Motor neuron (in vitro differentiated cells): ENCODE measurements at places on chromosomes 16 and 17. TPM values are rescaled to one million over a fixed set of nuclear protein-coding genes. Genes with fewer than 3 reads are reported as not detected.

Gene WNT9B
- 0.14 and 0.29 TPM in 2 replicates for total RNA-seq

DNA sequence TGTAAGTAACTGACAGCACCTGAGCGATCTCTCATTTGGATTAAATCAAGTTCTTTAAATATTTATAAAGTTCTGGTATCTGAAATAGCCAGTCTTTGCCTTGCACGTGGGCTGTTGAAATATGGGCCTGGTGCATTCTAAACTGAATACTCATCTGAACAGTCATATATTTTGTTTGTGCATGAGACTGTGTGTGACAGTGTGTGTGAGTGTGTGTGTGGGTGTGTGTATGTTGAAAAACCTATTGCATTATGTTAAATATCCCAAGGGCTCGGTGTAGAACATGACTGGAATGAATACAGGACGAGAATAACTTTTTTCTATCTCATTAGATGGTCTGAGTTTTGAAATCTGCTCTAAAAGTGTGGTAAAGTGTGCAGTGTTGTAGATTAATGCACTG lies 82.4 kb upstream of the TOX3 start:
- ATAC-seq = peak; percentile 32

Gene TEX19
- 0.36 and 0.85 TPM in 2 replicates for total RNA-seq

- no peak for ATAC-seq
Measured at GRCh38 chr16:24497440-24497839, 41.9 kb upstream of the RBBP6 start.

DNA sequence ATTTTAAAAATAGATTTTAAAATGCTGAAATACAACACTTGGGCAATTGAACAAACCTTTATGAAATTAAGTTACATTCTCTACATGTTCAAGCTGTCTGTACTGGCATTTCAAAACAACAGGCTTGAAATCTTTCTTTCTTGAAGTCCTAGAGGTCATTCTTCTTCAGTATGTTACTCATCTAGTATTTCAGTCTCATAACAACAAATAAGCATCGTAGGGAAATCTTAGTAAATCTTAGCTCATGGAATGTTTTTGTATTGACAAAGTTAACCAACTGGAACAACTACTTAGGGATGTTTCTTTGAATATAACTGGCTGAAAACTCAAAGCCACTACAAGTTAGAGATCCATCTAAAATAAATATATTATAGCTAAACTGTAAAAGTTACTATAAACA lies 96.6 kb downstream of the KIF2B start:
- no peak for ATAC-seq

DNA sequence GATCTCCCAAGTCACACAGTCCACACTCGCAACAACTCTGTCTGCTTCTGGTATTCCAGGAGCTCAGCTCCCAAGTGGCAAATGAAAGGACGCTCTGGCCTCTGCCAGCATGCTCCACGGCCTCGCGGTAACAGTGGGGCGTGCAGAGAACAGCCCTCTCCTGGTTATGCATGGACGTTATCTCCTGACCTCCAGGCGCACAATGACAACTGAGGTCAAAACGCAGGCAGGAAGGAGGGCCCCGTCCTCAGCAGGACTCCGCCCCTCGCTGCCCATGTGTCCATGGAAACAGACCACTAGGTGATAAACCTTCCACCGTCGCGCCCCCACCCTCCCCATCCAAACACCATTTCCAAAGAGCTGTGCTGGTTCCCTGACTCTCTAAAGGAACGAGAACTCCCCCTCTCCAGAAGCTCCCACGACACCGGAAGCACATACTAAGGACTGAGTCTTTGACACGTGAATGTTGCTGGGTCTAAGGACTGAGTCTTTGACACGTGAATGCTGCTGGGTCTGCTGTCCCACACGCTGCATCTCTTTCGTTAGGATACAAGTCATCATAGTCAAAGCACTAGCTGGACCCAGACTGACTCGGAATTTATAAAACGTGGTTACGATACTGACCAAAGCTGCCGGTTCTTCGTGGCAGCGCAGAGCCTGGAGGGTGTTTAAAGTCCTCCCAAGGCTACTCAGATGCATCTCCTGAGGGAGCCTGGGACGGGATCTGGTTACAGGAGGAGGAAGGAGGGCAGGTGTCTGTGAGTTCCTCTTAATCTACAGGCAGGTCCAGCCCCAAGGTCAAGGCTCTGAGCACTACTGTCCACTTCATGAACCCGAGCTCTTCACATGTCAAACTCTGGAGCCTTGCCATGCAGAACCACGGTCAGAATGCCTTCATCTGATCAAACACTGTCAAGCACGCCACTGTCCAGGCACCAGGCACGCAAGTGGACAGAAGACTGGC lies 43.9 kb downstream of the KLHDC4 start:
- no peak for ATAC-seq

- ATAC-seq = no peak
Measured at GRCh38 chr17:40059729-40060475, 2.9 kb upstream of the THRA start.

GRCh38 chr16:57358086-57358420 lies 530 bp upstream of the CCL22 start:
- no peak for ATAC-seq

- no peak for ATAC-seq
Measured at GRCh38 chr17:41739661-41740352, 5.4 kb upstream of the HAP1 start.

- ATAC-seq = peak; percentile 1
Measured at GRCh38 chr17:78358538-78359320, 1.1 kb downstream of the SOCS3 start.

GRCh38 chr17:28405632-28406472 lies at the start of gene SLC46A1:
Gene SLC46A1, minus strand, starts transcription at chr17:28406212. Its CDS starts 98 bp downstream, at chr17:28406114.
- ATAC-seq = peak; percentile 89

DNA sequence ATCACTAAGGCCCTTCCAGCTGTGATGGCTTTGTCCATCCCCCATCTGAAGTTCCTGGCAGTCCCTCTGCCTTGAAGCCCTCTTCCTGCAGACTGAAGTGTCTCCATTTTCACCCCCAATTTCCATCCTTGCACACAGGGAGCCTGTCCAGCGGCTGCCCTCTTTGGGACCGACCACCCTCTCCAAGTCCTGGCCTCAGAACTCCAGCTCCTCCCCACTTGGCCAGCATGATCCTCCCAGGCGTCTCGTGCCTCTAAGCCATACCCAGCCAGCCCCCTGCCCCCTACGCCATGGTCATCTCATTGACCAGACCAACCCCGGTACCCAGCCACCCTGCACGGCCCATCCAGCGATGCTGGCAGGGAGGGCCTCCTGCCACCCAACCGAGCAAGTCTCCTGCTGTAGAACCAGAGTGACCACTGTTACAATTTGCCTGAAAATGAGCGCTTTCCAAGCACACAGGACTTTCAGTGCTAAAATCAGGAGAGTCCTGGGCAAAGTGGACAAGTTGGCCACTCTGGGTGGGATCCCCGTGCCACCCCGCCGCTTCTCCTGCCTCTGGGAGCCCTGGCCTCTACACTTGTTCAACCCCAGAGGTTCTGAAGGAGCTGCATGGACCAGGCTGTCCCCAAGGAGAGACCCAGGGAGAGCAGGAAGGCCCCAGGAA lies 362.0 kb downstream of the SEC14L1 start:
- ATAC-seq = no peak

DNA sequence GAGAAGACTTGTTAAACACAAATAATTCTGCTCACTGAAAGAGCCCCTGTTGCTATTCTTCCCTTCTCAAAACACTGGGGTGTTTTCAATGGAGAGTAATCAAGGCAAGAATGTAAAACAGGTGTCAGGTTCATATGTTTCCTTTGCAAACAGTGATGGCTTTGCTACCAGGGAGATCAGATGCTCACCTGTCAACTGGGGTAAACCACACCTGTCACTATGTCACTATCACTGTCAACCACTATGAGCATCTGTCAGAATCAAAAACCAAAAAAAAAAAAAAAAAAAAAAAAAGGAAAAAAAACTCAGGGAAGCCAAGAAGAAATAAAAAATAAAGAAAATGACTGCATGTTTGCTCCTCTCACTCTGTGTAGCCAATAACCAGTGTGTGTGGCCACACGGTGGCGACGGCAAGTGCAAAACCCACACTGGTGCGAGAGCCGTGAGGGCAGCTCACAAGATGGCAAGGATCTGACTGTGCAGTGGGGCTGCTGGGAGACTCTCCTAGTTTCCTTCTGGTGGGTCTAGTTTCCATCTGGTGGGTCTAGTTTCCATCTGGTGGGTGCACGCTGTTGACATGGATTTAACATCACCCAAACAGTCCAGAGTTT lies 22.7 kb downstream of the USP22 start:
- peak; percentile 86 for ATAC-seq

- ATAC-seq = no peak
Measured at GRCh38 chr16:50534556-50534955, 13.6 kb upstream of the NKD1 start.

DNA sequence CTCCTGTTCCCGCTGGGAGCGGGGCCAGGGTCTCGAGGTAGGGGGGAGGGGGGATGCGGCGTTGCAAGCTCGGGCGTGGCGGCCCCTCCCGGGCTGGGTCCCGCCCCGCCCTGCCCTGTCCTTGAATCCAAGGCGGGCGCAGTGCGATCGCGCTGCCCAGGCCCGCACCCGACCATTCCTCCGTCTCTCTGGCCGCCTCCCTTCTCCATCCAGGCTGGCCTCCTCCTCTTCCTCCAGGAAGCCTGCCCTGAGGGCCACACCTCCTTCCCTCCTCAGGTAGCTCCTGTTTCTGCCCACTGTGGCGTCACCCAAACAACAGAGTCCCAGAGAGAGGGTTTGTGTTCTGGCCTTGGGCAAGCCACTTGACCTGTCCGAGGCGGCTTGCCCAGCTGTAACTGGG lies 43.0 kb upstream of the TAC4 start:
- no peak for ATAC-seq

DNA sequence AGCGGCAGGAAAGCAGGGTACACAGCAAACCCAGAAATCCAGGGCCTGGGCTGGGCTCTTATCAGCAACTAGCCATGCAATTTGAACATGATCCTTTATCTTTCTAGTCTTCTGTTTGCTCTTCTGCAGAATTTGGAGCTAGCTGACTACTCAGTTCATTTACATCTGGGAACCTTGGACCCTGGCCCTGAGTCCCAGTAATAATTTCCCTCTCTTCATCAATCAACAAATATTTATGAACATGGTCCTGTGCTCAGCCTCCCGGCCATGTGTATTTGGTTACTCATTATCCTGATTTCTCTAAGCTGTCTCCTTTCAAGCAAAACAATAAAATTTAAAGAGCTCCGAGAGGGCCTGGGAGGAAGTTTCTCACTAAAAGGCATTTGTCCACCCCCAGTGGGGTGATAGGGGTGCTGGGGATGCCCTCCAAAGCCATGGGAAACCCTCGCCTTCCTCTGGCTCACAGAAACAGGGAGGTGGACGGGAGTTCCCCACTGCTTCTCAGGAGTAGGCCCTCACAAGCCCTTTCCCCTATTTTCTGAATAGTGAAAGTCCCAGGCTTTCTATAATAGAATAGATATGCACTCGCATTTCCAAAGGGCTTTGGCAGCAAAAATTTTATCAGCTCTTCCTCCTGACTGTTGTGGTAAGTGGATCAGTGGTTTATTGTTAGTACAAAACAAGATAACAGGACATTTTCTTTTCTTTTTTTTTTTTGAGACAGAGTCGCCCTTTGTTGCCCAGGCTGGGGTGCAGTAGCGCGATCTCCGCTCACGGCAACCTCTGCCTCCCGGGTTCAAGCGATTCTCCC lies 6.9 kb upstream of the WDR59 start:
- ATAC-seq = no peak

DNA sequence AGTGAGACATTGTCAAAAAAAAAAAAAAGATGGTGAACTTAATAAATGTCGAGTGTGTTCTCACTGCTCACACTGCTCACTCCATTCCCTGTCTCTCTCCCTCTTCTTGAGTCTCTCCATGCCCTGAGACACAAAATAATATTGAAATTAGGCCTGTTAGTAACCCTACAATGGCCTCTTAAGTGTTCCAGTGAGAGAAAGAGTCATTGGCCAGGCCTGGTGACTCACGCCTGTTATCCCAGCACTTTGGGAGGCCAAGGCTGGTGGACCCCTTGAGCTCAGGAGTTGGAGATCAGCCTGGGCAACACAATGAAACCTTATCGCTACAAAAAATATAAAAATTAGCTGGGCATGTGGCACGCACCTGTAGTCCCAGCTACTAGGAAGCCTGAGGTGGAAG lies 16.2 kb upstream of the CSF3 start:
- peak; percentile 41 for ATAC-seq

Gene MMD
- 49.3 and 55.6 TPM in 2 replicates for total RNA-seq

GRCh38 chr17:77083531-77083930 lies 57.2 kb upstream of the SEC14L1 start:
- no peak for ATAC-seq

DNA sequence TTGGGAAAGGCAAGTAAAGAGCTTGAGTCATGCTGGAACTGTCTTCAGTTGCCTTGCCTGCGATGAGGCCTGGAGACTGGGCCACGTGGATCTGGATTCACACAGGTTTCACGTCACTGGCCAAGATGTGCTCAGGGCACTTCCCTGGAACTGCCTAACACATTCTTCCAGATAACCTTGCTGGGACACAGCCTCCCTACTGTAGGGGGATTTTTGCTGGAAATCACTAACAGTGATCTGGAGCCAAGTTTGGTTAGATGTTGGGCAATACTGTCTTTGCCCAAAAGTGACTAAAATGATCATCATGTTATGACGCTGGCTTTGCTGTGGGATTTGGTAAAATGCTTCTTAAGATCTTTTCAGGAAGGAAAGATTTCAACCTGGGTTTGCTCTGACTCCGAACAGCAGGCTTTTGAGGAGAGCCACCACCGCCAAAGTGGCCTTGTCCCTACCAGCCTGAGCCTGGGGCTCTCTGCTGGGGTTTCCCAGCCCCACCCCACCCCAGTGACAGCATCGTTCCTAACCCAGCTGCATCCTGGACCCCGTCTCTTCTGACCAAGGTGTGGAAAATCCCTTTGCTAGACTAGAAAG lies 14.7 kb downstream of the C1QTNF1 start:
- peak; percentile 51 for ATAC-seq

GRCh38 chr17:77444984-77445759 lies 304.4 kb downstream of the SEC14L1 start:
- no peak for ATAC-seq

Gene KCNG4
- 0.23 and 0.24 TPM in 2 replicates for total RNA-seq

DNA sequence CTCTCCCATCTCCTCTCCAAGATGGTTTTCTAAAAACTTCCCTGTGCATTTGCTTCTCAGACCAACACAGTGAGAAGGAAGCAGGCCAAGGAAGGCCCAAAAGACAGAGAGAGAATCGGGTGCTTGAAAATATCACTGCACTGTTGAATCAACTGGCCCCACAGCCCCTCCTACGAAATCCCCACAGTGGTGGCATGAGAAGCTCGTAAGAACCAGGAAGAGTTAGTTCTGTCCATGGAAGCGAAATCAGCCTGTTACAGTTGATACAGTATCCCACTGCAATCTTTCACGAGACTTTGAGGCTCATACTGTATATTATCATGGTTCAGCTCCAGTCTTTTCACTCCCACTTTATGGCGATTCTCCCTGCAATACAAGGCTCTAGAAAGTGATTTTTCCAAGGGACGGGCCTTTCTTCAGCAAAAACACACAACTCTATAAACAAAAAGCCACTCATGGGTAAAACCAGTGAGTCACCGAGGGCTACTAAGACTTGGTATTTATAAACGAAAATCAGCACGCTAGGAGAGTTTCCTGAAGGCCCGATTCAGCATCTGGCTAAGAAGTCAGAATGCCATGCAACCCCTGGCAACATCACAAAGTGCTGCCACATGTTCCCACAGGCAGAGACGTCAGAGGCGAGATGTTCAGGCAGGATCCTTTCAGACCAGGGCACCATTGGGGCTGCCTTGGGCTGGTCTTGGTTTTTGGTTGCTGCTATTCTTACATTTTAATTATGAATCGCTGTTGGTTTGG lies 185.7 kb downstream of the IRX5 start:
- no peak for ATAC-seq

Gene SPNS2
- 8.7 and 9.1 TPM in 2 replicates for total RNA-seq

Gene MPP3
- total RNA-seq = 26.7 and 31.4 TPM in 2 replicates

- no peak for ATAC-seq
Measured at GRCh38 chr17:42924891-42925290, 24.3 kb downstream of the G6PC1 start.

Gene KRT222
- 1.6 and 2.3 TPM in 2 replicates for total RNA-seq
